Aorta (tissue), 5 donors: ENCODE measurements at places on chromosomes 7 and 10. TPM values are rescaled to one million over a fixed set of nuclear protein-coding genes. Genes with fewer than 3 reads are reported as not detected.

- no peak for DNase-seq
These were observed 38.4 kb downstream of the PTPRE start for GRCh38 chr10:127945341-127945758.

HOXA3 gene
- 3.8 TPM for polyA plus RNA-seq

DNA sequence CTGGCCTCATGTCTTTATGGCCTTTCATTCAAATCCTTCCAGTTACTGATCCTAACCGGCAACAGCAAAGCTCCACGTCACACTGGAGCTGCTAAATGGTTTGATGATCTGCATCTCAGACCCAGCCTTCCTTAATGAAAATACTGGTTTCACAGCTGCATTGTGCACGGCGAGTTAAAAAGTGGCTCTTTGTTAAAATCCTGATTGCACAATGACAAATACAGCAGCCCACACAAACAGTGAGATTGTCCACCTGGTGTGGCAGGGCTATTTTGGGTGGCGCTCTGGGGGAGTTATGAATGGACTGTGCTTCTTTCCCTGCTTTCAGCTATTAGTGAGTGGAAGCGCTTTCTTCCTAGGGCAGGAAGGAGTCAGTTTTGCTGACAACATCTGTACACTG is 63.4 kb upstream of the C1QL3 start:
- DNase-seq: no peak

GRCh38 chr7:94042381-94042780 is 38.2 kb upstream of the BET1 start:
- no peak for DNase-seq

- DNase-seq: no peak
These were observed 143.3 kb downstream of the PKD1L1 start for GRCh38 chr7:47804767-47805545.

DNA sequence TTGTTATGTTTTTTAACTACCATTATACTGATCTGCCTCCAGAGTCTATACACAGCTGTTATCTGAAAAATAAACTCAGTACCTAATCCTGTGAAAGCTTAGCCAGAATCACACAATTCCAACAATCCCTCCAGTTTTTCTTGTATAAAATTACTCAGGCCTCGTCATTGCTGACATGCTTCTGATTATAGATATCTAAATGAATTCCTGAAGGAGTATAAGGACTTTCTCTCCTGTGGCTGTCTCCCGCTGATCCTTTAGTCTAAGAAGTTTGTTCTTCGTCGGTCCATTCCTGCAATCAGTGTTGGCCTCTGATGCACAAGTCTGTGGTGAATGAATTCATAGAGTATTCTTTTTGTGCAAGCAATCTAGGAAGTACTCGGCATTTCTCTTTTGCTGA is 288.9 kb upstream of the SEMA3C start:
- no peak for DNase-seq

DNA sequence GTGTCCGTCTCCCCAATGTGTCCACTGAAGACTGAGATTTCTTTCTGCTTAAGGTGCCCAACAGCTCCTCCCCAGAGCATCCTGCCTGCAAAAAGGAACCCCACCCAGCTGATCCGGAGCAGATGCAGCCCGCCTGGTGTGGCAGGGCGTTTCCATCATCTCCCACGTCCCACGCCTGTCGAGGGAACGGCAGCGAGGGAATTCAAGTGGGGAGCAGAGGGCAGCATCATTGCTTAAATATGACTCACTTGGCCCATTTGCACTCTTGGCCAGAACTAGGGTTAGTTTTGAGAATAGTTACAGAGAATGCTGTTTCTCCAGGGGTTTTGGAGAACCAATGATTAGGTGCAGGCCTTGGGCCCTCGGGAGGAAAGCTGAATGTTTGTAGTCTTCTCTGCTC is 20.8 kb downstream of the VWA2 start:
- peak; percentile 83 for DNase-seq
